Stimulated activated CD8-positive, alpha-beta memory T cell treated with anti-CD3 and anti-CD28 coated beads, Interleukin-4, amount 100 ng/mL, for 24 hours (primary cell): ENCODE measurements at places on chromosomes 2 and 18.

GRCh38 chr18:29191263-29191662 lies 1014.3 kb upstream of the CDH2 start:
- no peak for DNase-seq

GRCh38 chr18:23718243-23718720 lies 29.0 kb downstream of the LAMA3 start:
- DNase-seq, result no peak

DNA sequence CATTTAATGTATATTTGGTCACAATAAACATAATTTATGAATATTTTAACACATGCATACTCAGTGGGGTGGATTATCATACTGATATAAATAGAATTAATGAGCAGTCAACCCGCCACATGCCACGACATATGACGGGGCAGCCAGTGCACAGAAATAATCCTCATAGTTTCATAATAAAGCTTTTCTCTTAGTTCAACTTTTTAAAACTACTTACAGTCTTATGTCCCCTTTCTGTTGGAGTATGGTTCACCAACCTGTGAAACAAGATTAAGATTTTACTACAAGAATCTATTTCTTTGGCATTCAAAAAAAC lies 75.6 kb upstream of the ETAA1 start:
- DNase-seq, result no peak

DNA sequence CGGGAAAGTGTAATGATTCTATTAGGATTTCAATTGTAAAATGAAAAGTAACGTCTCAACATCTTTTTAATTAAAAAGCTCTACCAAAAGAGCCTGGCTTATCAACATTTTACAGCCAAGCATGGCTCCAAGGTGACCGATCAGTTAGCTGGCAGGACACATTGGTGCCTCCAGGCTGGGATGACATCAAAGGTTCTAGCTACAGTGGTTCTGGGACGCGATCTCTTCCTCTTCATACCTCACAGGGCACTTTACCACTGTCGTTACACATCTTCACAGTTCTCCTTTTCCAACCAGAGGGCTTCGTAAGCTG lies 693 bp downstream of the ORC2 start:
- DNase-seq, result no peak

- peak; percentile 69 for DNase-seq
Observed at GRCh38 chr2:96116424-96116878, at the start of gene ADRA2B. ADRA2B (minus strand) TSS chr2:96116571; CDS start chr2:96116149, 422 bp downstream.

DNA sequence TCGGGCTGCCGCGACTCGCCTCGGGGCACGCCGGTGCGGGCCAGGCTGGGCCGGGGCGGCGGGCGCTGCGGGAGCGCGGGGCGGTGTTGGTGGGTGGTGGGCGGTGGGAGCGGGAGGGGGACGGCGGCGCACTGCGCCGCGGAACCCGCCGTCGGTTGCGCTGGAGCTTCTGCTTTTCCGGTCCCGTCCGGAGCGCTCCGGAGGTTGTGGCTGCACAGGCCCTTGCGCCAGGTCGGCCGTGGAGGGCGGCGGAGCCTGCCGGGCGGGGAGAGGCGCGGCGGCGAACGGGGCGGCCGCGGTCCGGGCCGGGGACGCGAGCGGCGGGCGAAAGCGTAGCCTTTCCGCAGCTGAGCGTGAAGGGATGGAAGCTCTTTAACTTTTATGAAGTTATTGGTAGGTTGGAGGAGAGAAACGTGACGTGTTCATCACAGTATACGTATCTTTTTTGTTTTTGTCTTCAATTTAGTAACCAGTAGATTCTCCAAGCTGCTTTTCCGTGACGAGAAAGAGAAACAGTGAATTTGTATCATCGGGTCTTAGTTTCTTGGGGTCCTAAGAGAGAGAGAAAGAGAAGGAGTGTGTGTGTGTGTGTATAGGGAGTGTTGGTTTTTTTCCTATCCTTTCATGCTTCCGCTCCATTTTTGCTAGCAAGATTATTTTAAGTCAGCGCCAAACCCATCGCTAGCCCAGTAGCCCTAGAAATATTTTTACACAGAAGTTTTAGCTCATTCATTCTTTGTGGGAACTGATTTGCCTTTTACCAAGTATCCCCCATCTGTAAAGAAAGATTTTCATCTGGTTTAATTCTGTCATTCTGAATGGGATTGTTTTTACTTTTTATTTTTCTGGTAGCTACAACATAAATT lies 535 bp downstream of the ATG4B start:
- DNase-seq, result peak; percentile 34

GRCh38 chr2:234490271-234491091 lies 6.4 kb downstream of the ARL4C start:
- DNase-seq, result no peak

DNA sequence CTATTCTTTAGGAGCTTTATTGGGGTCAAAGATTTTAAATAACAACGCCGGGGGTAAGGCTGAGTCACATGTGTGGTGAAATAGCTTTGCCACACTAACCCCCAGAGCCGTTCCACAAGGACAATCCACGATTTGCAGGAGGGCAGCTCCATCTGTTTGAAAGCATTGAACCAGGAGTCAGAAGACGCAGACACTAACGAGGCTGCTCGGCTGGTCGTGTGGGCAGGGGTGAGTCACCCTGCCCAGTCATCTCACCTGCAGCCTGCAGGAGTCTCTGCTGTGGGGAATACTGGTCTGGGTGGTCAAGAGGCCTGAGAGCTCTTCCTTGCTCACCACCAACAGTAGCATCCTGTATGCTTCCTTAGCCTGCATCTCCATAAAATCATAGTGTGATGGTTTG lies 149.2 kb upstream of the NCK2 start:
- DNase-seq, result peak; percentile 7

GRCh38 chr2:217249121-217250012 lies 389.5 kb upstream of the TNP1 start:
- no peak for DNase-seq

DNA sequence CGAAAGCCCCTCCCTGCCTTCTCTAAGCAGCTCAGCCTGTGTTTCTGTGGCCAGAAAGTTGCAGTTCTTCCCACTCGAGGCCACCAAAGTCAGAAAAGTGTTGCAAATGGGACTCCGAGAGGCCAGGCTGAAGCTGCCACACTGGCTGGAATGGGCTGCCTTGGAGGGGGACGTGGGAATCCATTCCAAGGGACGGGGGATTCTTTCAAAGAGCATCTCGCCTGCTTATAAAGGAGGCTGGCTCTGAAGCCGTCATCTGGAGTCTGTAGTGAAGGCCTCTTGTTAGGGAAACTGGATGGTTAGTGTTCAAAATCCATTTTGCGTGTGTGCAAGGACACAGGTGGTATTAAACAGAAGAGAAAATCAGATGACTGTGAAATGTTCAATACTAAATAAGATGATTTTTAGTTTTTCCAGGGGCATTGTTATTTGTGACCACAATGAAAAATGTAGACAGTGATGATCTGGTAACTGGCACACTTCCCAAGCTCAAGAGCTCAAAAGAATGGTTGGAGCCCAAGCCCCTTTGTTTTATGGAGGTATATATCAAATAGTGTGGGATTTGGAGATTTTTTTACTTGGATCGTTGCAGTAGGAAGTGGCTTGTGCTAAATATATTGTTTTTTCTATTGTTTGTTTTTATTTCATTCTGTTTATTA lies 782 bp downstream of the FAM228B start:
- no peak for DNase-seq

DNA sequence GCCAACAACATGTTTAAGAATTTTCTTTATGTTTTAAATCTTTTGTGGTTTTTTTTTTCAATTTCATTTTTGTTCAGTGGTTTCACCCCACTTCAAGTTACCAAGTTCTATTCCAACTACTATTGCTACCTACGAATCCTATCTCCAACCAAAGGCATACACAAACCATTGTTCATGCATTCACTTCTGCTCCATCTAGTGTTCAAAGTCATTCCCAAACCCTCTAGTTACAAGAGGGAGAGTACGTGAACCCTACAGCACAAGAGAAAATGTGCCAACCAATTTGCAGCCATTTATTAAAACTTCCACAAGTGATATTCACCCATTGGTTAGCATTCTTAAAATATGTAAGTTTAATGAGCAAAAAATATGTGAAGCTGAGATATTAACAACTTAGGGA lies 295.1 kb upstream of the KYNU start:
- no peak for DNase-seq

DNA sequence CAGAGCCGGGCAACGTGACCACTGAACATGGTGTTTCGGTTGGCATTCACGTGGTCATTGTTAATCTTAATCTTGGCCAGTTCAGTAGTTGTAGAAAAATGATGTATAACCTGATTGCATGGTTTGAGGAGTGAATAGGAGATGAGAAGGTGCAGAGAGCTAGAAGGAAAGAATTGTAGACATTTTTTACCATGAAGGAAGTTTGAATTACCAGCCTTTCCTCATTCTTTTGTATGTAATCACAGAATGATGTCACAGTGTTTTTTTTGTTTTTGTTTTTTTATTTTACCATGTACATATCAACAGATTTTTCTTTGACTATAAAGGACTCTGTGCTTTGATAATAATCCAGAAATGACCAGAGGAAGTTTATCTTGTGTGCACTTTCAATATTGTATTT lies 126.3 kb downstream of the LTBP1 start:
- DNase-seq, result no peak

DNA sequence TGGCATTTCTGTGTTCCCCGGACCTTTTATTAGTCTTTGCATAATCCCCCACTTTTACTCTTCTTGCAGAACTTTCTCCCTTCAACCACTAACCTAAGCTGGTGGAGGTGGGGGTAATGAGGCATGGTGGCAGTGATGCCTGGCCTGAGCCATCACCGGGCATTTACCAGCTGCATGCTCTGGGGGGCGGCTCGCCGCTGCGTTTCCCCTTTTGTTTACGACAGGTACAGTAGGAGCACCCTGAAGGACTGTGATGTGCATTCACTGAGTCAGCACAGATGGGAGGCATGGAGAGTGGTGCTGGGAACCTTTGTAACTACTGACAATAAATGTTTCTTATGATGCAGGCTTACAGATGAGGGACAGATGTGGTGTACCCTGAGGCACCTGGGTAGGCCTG lies 46.9 kb downstream of the PLEKHB2 start:
- DNase-seq, result no peak
